Stimulated activated CD4-positive, alpha-beta T cell treated with anti-CD3 and anti-CD28 coated beads, Interleukin-12 subunit alpha, Interleukin-12 subunit beta, amount 100 ng/mL, for 24 hours (primary cell): ENCODE measurements at places on chromosomes 5 and 9.

DNA sequence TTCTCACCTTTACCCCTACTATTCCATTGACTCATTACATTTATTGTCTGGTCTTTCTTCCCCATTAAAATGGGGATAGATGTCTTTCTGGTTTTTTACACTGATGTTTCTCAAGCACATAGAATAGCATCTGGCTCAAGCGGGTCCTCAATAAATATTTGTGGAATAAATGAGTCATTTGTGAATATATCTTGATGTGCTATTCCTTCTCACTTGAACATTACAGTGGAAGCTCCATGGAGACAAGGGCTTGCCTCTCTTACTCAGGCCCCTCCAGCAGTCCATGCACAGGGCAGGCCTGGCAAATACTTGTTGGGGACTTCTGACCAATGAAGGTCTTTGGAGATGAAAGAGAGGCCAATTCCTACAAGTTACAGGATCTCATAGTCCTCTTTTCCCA is 151.7 kb upstream of the TAS2R1 start:
- DNase-seq: no peak

DNA sequence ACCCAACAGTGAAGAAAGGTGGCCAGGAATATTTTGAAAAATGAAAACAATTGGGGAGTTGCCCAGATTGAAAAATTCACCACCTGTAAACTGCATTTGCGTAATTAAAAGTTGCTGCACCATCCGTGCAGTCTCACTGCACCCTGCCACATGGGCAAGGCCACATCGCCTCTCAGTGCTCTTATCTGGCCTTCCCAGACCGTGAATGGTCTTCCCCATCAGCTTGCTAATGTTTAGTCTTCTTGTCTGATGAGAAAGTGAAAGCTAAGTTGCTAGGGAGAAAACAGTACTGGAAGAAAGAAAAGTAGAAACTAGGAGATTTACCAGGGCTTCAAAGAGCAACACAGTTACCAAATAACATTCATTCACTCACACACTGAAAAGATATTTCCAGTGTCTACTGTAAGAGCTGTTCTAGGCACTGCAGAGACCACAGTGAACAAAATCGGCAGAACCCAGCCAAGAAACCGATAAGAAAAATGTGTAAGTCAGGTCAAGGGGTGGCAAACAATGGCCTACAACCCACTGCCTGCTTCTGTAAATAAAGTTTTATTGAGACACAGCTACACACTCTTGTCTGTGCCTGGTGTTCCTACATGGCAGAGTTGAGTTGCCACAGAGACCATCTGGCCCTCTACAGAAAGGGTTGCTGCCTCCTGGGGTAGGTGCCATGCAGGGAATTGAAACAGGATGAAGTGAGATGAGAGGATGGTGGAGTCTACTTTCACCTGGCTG is 51.2 kb upstream of the CTSL start:
- no peak for DNase-seq

DNA sequence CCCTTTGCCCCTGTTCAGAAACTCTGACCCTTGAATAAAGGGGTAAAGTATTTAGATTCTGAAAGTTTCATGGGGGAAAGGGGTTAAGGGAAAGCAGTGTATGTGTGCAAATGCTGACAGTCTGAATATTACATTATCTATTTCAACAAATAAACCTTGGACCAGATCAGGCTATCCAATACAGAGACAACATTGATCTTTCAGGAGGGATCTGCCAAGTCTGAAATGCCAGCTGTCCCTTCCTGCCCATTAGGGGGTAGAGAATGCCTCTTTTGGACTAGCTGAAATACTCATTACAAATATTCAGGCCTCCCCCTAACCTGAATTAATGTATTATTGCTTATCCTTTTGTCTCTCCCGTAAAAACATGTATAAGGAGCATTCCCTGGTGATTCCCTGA is 219.5 kb downstream of the NR3C1 start:
- no peak for DNase-seq

GRCh38 chr9:133258061-133259015 is 16.7 kb downstream of the ABO start:
- DNase-seq: no peak

DNA sequence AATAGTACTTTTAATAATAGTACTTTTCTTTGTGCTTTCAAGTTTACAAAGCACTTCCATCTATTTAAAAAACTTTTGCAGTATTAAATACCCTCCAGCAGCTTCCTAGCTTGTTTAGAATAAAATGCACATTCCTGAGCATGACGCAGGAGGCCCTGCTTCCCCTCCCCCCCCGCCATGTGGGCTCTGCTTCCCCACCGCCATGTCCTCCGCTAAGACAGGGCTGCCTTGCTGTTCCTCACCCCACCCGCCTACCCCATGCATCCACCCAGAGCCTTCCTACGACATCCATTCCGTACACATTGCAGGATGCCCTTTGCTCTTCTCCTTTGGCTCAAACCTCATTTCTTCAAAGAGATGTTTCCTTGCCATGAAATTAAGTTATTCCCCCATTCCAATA is 205.9 kb upstream of the MSX2 start:
- DNase-seq: no peak

GRCh38 chr9:87695523-87695922 is 30.4 kb upstream of the CTSL start:
- no peak for DNase-seq
